GM12865 (cell line): ENCODE measurements at places on chromosomes 6 and 20.

GRCh38 chr6:72724545-72724944 is 102.7 kb downstream of the KCNQ5 start:
- DNase-seq: peak; percentile 72

GRCh38 chr6:31087494-31088089 is 24.8 kb downstream of the C6orf15 start:
- DNase-seq: peak; percentile 87

- DNase-seq: no peak
Measured at GRCh38 chr20:8408587-8409307, 276.7 kb downstream of the PLCB1 start.

GRCh38 chr6:167493976-167494697 is 169.3 kb downstream of the TTLL2 start:
- no peak for DNase-seq

DNA sequence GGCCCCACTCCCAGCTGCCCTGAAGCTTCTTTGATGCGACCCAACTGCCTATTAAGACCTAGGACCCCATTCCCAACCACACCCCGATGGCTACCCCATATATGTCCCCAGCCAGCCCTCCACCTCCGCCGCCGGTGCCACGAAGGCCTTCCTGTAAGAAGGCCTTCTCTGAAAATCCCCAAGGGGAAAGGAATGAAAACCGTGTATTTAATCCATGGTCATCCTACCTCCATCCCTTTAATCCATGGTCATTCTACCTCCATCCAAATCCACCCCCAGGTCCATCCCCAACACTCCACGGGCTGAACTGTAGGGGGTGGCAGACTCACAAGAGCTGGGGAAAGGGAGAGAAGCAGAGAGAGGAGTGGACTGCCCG is 545 bp upstream of the VSX1 start:
- no peak for DNase-seq

- DNase-seq: peak; percentile 3
Measured at GRCh38 chr20:59455402-59456341, 148.7 kb upstream of the PHACTR3 start.

DNA sequence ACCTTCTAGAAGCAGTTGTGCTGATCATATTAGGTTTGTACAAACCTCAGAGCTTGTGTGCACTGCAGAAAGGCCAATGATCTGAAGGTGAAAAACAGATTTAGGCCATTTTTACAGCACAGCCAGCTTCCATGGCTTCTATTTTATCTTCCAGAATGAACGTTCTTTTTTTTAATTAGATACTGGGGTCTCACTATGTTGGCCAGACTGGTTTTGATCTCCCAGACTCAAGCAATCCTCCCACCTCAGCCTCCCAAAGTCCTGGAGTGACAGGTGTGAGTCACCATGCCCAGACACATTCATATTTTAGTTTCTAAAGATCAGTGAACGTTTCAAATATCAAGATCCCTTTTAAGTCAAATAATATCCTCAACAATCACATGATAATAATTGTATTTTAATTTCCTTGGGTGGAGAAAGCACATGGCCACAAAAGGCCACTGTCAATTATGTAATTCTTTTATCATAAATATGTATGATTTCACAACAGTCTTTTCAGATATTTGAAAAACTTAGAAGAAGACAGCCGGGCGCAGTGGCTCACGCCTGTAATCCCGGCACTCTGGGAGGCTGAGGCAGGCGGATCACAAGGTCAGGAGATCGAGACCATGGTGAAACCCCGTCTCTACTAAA is 326.7 kb upstream of the JARID2 start:
- no peak for DNase-seq

- DNase-seq: peak; percentile 91
Measured at GRCh38 chr6:16471222-16471909, 233.0 kb downstream of the GMPR start.

DNA sequence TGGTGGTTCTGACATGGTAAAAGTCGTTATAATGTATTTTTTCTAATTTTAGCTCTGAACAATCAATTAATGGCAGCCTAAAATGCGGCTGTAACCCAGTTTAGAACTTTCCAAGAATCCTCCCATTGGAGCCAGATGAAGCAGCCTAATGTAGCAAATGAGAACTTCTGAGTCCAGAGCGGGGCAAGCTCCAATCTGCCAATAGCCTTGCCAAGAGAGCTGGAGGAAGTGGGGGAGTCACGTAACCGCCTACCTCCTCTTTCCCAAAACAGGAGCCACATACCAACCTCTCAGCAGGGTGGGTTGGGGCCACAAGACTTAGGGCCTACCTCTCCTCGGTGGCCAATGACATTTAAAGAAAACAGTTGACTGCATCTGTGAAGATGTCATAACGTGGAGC is 230.6 kb downstream of the SOD2 start:
- DNase-seq: no peak

DNA sequence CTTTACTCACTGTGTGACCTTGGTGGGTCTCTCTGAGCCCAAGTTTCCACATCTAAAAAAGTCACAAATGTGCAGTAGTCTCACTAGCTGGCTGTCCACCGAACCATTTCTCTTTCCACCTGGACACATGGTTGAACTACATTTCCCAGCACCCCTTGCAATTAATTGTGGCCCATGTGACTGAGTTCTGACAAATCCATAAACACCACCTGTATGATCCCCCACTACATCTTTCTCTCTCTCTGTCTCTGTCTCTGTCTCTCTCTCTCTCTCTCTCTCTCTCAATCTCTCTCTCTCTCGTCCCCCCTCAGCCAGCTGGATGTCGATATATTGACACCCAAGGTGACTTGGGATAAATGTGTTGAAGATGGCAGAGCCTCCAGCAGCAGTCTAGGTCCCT is 42.8 kb downstream of the SNHG17 start:
- DNase-seq: no peak

- DNase-seq: peak; percentile 90
Measured at GRCh38 chr6:27518881-27519795, 46.2 kb upstream of the ZNF184 start.

GRCh38 chr20:57468523-57469417 is 56.2 kb downstream of the CTCFL start:
- peak; percentile 53 for DNase-seq

DNA sequence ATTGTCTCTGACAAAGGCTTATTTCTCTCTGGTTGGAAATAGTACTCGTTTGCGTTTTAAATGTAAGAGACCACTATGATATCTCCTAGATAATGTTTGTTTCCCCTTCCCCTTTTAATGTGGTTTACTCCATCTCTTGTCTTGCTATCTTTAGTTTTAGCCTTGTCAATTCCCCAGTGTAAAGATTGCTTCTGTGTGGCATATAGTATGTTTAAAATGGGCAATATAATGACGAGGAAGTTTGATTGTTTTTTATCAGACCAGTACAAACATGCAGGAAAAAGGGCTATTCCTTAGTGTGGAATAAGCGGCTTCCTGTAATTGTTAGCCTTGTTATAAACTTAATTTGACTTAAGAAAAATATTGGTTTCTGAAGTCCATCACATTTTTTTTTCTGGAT is 3.1 kb downstream of the QKI start:
- DNase-seq: no peak

DNA sequence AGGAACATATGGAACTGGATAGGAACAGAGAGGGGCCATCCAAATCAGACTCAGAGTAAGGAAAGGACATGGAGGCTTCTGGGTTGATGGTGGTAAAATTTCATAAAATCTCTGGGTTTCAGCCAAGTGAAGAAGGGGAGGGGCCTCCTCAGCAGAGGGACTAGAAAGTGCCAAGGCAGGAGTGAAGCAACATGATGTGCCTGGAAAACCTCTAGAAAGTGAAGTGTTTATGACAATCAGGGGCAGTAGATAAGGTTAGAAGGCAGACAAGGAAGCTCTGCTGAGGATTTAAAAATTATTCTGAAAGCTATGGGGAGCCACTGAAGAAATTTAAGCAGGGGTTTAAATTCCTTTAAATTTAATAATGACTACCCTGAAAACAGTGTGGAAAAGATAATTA is 126.0 kb upstream of the TENT5A start:
- no peak for DNase-seq

- no peak for DNase-seq
Measured at GRCh38 chr6:104603108-104603745, 256.5 kb downstream of the HACE1 start.

DNA sequence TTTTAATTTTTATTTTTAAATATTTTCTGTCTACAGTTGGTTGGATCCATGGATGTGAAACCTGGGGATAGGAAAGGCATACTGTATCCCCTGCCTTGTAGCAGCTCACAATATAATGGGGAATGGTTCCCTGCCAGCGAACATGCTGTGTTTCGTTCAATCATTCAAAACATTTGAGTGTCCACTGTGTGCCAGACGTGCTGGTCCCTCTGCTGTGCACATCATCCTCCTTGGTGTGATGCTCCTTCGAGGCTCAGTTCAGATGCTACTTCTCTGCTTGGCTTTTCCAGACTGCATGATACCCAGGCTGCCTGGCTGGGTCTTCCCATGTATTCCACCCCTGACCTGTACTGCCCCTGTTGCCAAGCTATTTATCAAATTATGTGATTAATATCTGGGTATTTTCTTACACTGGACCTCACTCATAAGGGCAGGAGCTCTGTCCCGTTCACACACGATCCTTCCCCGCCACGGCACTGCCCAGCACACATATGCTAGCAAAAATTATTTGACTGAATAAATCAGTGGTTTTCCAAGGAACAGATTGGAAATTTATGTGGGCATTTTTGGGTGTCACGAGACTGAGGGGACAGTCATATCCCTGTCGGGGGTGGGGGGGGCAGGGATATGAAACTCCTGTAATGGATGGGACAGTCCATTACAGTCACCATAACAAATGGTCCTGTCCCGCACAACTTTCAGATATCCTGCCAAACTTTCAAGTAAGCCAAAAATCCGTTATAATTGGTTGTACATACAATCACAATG is 4.9 kb downstream of the SDCBP2 start:
- DNase-seq: no peak

DNA sequence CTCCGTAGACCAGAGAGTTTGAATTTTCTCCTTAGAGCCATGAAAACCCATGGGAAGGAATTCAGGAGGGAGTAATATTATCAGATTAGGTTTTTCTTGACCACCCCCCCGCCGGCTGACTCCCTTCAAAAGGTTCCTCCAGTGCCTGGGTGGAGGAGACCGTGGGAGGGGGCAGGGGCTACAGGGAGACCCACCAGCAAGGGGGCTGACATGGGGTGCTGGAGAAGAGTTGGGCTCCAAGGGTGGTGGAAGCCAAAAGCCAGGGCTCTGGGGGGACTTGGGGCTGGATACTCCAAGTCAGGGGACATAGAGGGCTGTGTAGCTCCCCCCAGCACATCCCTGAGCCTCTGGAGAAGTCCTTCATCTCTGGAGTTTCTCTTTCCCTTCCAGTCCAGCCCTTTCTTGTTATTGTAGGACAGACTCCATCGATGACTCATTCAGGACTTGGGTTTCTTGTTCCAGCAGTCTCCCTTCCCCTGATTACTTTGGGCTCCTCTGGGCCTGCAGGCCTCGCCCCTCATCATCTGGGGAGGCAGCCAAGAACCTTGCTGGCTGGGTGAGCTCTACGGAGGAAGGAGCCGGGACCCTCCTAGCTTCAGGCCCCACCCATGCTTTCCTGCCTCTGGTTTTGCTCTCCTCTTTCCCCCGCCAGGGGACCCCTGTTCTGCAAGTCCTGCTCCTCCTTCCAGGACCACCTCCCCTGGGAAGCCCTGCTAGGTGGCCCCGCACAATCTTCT is 10.5 kb upstream of the KIAA1755 start:
- no peak for DNase-seq

DNA sequence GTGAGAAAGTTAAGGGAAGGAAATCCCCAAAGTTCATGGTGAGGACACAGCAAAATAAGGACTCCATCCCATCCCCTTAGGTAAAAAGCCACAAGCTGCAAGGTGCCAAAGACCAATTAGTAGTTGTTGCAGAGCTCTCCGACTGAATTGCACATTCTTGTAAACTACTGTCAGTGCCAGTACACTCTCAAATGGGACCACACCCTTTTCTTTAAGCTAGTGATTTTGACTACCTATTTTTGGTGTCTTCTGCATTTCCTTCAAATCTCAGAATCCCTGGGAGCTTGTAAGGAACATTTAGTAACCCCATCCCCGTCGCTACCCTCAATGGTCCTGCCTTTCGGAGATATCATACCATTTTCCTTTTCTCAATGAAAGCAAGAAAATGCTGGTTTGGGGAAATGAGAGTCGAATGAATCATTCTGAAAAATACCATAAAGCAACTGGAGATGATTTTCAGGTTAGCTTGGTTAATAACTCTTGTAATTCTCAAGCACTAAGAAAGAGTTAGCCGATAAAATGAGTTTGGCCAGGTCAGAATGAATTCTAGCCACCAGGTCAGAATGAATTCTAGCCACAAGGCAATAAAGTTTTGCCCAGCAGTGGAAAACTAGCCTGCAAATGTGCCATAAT is 5.2 kb upstream of the HMGN3 start:
- peak; percentile 30 for DNase-seq

DNA sequence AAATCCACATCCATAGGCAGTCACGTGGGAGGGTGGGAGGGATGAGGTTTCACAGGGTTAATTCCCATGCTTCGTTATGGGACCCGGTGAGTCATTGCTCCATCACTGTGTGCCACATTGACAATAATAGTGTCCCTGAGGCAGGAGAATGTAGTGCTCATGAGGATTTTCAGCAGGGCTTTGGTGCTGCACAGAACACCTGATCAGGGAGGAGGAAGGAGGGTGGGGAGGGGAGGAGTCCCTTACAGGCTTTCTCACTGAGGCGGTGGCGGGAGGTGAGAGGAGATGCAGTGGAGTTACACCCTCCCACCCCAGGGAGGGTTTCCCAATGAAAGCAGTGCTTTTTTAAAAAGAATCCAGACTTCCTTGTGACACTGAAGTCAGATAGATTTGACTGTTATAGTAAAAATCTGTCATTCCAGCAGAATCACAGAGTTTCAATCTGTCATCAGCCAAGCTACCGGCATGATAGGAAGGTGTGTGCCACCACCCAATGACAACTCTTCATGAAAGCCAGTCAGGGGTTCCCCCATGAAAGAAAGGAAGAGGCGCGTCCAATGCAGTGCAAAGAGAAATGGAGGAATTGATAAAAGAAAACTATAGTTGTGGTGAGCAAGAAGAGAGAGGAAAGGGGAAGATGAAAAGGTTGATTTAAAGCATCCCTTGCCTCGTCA is 144.8 kb downstream of the TBC1D7 start:
- DNase-seq: no peak

GRCh38 chr20:40225596-40225995 is 463.4 kb downstream of the MAFB start:
- DNase-seq: no peak

DNA sequence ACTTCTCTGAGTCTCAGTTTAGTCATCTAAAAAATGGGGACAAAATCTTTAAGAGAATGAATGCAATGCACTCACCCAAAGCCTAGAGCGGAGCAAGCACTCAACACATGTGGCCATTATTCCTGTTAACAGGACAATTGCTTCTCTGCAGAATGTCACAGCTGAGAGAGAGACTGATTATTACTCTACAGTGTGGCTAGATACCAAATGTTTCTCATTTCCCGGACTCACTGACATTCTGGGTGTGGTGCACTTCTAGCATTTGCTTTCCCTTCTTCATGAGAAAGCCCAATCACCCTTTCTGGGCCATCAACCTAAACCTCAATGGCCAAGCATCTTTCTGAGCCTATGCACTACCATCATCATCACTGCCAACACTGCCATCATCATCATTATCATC is 273.9 kb downstream of the ZNF217 start:
- DNase-seq: no peak

- DNase-seq: no peak
Measured at GRCh38 chr20:39954621-39955020, 734.4 kb downstream of the MAFB start.

GRCh38 chr20:44781791-44782190 is 28.6 kb downstream of the RIMS4 start:
- DNase-seq: no peak
